ENCODE measurements at places on chromosomes 7 and 10.

- DNase-seq: no peak
These were observed 175.7 kb downstream of the PRKCQ start for GRCh38 chr10:6404127-6405072.

GRCh38 chr7:89265631-89266030 lies 470.1 kb upstream of the TEX47 start:
- DNase-seq: no peak

GRCh38 chr10:116073510-116073909 lies 199.5 kb downstream of the GFRA1 start:
- no peak for DNase-seq

- no peak for DNase-seq
These were observed 205.8 kb upstream of the SHH start for GRCh38 chr7:156017916-156018700.

- no peak for DNase-seq
These were observed 22.3 kb downstream of the MAP3K8 start for GRCh38 chr10:30456266-30456665.

DNA sequence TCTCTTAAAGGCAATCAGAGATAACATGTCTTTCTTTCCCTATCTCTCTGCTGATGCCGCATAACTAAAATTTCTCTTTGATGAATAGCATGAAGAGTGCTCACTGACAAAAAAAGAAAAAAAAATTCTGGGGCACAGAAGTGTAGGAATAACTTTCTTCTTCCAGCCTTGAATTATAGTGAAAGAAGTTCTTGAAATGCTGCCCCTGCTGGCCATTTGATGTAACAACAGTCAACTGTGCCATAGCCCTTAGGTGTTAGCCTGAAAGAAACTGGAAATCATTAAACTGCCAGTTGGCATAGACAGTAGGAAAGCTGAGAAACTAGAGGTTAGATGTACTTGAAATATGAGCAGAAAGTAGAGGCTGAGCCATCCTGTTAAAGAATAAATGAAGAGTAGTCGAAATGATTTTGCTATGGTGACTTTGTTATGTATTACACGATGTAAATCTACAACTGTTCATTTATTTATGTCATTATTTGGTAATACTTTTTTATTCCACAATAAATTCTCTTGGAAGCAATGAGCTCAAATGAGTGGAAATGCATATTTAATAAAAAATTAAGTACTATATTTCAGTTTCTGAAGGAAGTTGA lies 48.3 kb upstream of the FAM171A1 start:
- peak; percentile 55 for DNase-seq

DNA sequence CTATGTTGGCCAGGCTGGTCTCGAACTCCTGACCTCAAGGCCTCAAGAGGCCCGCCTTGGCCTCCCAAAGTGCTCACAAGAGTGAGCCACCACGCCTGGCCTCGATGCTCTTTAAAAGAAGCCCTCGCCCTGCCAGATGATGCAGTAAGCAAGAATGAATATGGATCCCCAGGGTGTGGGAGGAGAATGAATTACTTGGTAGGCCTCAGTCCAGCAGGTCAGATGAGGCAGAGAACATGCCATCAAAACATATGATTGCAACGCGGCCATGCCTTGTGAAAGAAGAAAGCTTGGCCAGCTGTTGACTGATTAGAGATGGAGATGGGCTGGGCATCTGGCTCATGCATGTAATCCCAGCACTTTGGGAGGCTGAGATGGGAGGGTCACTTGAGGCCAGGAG lies 68.7 kb downstream of the CAMK1D start:
- no peak for DNase-seq

GRCh38 chr7:120436487-120437060 lies 163.6 kb downstream of the KCND2 start:
- DNase-seq: no peak

DNA sequence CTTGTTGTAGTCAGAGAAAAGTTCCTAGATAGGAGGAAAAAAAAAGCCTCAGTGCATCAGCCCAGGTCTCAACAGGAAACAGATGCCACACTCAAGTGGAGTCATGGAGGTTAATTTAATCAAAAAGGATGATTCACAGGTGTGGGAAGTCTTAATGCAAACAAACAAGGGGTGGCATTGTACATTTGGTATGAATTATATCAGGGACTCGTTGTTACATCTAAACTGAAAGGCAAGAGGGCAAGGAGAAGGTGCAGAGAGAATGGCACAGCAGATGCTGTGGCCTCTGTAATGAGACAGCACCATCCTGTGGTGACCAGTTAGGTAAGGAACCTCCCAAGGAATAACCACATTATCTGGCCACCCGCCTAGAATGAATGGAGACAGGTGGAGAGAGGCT lies 133.7 kb downstream of the PTPRZ1 start:
- no peak for DNase-seq

GRCh38 chr7:140230516-140230860 lies 53.7 kb upstream of the KDM7A start:
- DNase-seq: peak; percentile 84

DNA sequence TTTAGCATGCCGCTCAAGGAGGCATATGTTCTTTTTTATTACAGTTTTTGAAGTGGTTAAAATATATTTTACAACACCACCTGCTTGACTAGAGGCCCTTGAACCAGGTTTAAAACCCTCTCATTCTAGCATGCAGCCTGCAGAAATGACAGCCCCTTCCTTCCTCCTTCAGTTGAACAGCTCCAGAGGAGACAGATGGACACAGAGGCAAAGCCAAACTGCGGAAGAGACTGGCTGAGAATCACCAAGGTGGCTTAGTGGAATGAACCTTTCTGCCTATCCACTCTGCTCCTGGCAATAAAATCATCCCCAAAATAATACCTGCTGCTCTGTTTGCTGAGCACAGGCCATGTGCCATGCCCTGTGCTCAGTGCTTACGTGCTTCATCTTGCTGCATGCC lies 23.9 kb upstream of the PLPP4 start:
- no peak for DNase-seq

GRCh38 chr7:156684661-156685060 lies 44.1 kb downstream of the RNF32 start:
- no peak for DNase-seq

DNA sequence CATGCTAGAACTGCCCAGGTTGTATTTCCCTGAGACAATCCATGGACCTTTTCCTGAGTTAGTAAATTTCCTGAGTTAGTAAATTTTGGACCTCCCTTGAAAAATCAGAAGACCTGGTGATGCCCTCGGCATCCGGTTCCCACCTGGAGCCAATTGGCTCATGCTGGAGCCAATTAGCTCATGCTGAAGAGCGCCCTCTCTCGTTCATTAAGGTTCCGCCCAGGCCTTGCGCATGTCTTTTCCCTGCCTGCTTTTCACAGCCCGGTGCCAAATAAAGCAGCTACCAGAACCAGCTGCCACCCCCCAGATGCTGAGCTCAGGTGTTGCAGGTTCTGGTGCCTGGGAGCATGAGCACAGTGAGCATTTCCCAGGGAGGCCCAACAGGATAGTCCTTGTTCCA lies 96.2 kb downstream of the APBB1IP start:
- DNase-seq: no peak

- peak; percentile 49 for DNase-seq
These were observed 5.4 kb downstream of the IDI1 start for GRCh38 chr10:1043532-1043995.

DNA sequence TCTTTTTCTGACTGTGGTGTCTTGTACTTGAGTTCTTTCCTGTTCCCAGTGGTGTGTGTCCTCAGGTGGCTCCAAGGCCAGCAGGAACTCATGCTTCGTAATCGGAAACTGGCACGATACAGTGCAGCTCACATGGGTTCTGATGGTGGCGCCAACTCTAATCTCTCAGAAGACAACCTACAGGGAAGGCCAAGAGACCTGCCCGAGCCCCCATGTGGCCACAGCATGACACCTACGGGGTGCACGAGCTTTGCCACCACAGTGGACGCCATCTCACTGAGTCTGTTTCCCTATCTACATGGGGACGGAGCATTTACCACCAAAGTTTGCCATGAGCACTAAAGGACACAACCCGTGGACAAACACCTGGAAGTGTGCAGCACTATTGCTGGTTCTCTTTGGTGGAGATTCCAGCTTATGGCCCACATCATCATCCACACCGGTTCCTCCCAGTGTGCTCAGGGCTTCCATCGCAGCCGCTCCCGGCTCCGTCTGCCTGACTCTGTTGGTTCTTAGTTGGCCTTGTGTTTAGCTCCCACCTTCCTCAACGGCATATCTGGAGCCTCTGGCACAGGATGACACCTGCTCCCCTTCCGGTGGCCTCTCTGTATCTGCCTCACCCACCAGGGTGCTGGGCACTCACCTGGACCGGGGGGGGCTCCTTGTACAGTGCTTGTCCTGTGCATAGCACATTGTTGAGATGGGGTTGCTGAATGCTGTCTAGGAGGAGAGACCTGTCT lies 586.6 kb upstream of the MKI67 start:
- no peak for DNase-seq

GRCh38 chr10:61283481-61284221 lies 169.5 kb downstream of the TMEM26 start:
- DNase-seq: no peak
